ENCODE measurements at places on chromosomes 12 and 14. TPM values are rescaled to one million over a fixed set of nuclear protein-coding genes. Genes with fewer than 3 reads are reported as not detected.

GRCh38 chr14:57139173-57139572, 129.5 kb downstream of the EXOC5 start:
- no peak overlapping the region for H3K27ac ChIP-seq
- H3K4me3 ChIP-seq: no peak overlapping the region
- H3K4me1 ChIP-seq: no peaks in the 10 kb centered on the region
- H3K36me3 ChIP-seq: no peaks in the 10 kb centered on the region

The SP7 gene
- total RNA-seq: not detected

DNA sequence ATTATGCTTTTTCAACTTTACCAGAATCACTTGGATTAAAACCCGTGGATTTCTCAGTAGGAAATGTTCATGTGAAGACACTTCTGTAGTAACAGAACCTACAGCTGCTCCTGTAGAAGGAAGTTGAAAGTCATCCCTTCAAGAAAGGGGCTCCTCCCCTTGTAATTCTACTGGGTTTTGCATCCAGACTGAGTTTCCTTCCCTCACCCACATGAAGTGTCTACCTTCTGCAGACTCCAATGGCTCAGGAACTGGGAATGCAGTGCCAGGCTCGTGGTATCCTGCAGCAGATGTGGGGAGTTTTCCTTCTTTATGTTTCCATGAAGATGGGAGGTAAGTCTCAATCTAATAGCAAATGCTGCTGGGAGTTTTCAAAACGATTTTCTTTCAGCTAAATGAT, 7.9 kb upstream of the OR10G2 start:
- no peak overlapping the region for H3K27ac ChIP-seq
- DNase-seq: no peak
- H3K36me3 ChIP-seq: no peaks in the 10 kb centered on the region
- H3K4me1 ChIP-seq: no peaks in the 10 kb centered on the region
- H3K27me3 ChIP-seq: no peaks in the 10 kb centered on the region
- H3K4me3 ChIP-seq: no peak overlapping the region

GRCh38 chr14:21933681-21934080, 260.1 kb upstream of the OR4E1 start:
- H3K4me1 ChIP-seq: no peaks in the 10 kb centered on the region
- H3K27me3 ChIP-seq: no peaks in the 10 kb centered on the region
- no peak for DNase-seq
- H3K4me3 ChIP-seq: no peak overlapping the region

GRCh38 chr14:49614196-49614595, 6.2 kb downstream of the RPL36AL start:
- H3K4me3 ChIP-seq: no peak overlapping the region
- no peak overlapping the region for H3K27ac ChIP-seq
- DNase-seq: no peak

DNA sequence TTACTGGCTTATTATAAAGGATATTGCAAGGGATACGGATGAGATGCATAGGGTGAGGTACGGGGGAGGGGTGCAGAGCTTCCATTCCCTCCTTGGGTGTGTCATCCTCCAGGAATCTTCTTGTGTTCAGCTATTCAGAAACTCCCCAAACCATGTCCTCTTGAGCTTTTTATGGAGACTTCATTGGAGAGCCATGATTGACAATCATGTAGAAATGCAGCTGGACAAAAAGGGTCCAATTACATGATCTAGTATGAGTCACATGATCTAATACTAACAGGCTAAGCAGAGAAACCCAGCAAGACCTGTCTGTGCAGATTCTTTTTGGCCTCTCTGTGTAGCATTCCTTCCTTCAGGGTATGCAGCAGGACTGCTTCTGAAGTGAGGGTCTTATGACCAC, 23.9 kb upstream of the FLVCR2 start:
- H3K36me3 ChIP-seq: no peaks in the 10 kb centered on the region
- H3K4me3 ChIP-seq: no peak overlapping the region
- no peaks in the 10 kb centered on the region for H3K27me3 ChIP-seq
- DNase-seq: no peak

DNA sequence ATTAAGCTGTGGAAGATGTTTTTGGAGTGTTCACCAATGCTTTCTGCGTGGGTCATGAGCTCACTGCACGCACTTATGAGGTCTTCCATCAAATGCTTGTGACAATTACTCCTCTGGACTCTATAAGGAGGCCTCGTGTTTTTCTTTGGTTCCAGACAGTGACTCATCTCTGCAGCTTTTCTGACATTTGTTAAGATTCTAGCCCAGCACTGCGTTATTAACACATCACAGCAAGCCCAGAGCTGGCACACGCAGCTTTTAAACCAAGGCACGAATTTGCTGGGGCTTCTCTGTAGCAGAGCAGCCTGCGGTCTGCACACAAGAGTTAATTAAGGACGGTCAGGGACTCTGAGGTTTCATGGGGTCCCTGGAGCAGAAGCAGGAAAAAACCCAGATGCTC, 16.9 kb downstream of the MEG3 start:
- no peak overlapping the region for H3K27ac ChIP-seq
- H3K4me3 ChIP-seq: no peak overlapping the region
- H3K4me1 ChIP-seq: no peaks in the 10 kb centered on the region

GRCh38 chr12:86283620-86284019, 27.4 kb upstream of the MGAT4C start:
- no peaks in the 10 kb centered on the region for H3K27me3 ChIP-seq
- H3K36me3 ChIP-seq: no peaks in the 10 kb centered on the region
- no peak overlapping the region for H3K27ac ChIP-seq
- DNase-seq: no peak
- no peaks in the 10 kb centered on the region for H3K4me1 ChIP-seq
- no peak overlapping the region for H3K4me3 ChIP-seq

DNA sequence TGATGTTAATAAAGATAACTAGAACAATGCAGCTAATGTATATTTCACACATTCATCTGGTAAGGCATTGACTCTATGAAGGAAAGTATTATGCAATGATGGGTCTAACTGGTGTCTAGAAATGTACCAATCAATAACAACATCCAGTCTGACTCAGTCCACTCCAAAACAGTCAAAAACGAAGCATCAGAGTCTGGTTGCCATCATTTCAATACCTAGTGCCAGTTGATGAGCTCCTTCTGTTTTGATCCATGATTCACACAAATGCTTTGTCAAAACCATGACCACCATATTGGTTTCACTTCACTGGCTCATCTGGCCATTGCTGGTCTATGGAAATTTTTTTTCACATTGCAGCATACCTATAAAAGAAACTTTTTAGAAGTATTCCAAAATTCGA, 747.2 kb upstream of the TMEM132C start:
- no peak for DNase-seq
- H3K36me3 ChIP-seq: no peaks in the 10 kb centered on the region
- H3K27me3 ChIP-seq: no peaks in the 10 kb centered on the region
- no peak overlapping the region for H3K27ac ChIP-seq

DNA sequence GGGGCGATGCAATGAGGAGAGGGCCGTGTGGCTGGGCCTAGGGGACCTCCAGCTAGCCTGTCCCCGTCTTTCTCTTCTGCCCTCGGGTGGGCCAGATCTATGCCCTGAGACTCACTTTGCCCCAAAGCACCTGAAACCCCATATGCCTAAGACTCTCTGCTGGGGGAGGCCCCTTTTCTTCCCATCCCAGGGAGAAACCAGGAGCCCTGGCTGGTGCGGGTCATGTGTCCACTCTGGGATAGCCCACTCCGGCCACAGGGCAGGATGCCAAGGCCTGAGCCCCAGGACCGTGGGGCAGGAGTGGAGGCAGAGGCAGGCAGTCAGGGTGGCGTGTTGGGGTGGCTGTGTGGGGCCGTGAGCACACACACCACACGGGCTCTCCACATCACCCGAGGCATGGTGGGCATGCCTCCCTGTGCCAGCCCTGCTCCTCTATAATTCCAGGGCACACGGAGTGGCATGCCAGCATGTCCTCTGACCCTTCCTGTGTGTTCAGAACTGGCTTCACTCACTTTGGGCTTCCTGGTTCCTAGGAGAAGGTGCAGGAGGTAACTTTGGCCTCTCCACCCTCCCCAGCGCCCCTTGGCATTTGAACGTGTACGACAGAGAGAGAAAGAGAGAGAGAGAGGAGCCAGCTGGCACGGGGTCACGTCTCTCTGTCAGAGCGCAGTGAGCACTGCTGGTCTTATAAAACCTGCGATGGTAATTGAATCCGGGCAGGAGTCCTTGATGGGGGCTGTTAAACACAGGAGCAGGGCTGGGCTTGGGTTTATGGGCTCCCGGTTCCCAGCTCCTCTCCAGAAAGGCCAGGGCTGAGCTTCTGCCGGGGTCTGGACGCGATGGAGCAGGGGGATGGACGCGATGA, 144.2 kb downstream of the KIF26A start:
- no peaks in the 10 kb centered on the region for H3K36me3 ChIP-seq
- DNase-seq: no peak
- no peaks in the 10 kb centered on the region for H3K4me1 ChIP-seq
- H3K4me3 ChIP-seq: no peak overlapping the region
- no peak overlapping the region for H3K27ac ChIP-seq

- H3K4me1 ChIP-seq: no peaks in the 10 kb centered on the region
- H3K36me3 ChIP-seq: no peaks in the 10 kb centered on the region
- no peak overlapping the region for H3K27ac ChIP-seq
- no peaks in the 10 kb centered on the region for H3K27me3 ChIP-seq
- no peak for DNase-seq
These were observed 494.3 kb downstream of the CCER1 start for GRCh38 chr12:90460681-90461080.

The KRT2 gene
- not detected for total RNA-seq

DNA sequence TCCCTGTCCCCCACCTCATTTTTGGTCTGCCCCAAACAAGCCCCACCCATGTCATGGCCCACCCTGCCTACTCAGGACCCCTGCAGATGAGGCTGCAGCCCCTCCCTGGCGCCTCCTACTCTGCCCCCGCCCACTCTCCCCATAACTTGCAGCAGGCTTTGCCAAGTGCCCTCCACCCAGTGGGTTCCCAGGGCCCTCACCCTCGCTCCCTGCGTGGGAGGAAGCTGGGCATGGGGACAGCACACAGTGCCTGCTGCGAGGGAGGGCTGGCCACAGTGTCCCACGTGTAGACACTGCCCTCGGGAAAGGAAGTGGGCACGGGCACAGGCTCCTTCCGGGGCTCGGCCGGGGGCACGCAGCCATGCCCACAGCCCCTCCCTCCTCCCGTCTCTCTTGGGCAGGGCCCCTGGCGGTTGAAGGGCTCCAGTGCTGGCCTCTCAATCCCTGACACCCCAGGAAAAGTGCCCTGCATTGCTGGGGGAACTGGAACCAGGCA, 9.4 kb downstream of the AKT1 start:
- no peak overlapping the region for H3K4me3 ChIP-seq
- no peaks in the 10 kb centered on the region for H3K27me3 ChIP-seq
- no peaks in the 10 kb centered on the region for H3K4me1 ChIP-seq
- no peak overlapping the region for H3K27ac ChIP-seq

The TRPV4 gene
- total RNA-seq: not detected

DNA sequence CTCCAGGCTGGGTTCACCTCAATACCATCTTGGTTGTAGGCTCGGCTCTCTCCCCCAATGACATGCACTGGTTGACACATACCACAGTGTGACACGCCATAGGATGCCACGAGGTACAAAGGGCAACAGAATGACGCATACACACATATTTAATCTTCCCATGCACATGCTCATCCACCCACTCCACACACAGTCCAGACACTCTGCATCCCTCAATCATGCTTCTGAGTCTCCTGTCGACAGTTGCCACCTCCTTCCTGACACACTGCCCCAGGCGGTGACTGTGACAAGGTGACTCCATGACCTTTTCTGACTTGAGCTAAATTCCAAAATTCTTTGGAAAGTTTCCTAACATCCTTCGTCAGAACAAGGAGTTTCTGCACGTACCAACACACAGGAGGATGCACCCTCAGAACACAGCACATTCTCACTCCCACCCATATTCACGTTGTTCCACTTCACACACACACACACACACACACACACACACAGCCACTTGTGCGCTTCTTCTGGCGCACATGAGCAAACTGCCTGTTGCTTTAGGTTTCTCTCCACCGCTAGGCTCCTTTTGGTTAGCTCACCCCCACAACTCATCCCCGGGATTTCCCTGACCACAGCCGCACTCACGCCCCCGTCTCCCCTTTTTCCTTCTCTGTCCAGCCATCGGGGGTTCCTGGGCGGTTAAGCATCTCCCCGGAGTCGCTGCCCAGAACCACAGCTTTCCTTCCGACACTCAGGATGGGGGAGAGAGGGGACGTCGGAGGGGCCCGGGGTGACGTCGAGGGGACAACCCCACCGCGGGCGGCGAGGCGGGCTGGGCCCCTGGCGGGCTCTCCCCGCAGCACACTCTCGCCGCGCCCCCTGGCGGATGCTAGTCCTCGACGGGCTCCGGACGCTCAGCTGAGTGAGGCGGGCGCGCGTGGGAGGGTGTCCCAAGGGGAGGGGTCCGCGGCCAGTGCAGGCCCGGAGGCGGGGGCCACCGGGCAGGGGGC, 536 bp upstream of the WNT1 start:
- DNase-seq: no peak
- no peaks in the 10 kb centered on the region for H3K36me3 ChIP-seq
- H3K27me3 ChIP-seq: peaks cover 94% of the 10 kb centered on the region

DNA sequence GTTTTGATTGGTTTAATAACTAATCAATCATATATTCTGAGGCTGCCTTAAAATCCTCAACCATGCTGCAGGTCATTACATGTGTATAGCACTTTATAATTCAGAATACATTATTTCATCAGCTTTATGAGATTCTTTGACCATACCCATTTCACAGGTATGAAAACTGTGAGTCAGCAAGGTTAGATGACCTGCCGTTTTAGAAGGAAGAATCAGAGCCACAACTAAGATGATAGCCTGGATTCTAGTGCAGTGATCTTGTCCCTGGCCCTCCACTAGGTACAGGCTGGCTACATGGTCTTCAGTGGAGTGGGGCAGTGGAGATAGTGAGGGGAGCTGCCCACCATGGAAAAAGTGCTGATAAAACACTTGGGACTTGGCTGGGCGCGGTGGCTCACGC, 154.4 kb upstream of the MAX start:
- no peak overlapping the region for H3K4me3 ChIP-seq
- H3K27me3 ChIP-seq: no peaks in the 10 kb centered on the region
- no peak for DNase-seq
- no peak overlapping the region for H3K27ac ChIP-seq

GRCh38 chr12:27616356-27617142, 79.7 kb upstream of the REP15 start:
- peaks cover 10% of the 10 kb centered on the region for H3K4me1 ChIP-seq
- no peaks in the 10 kb centered on the region for H3K27me3 ChIP-seq
- H3K27ac ChIP-seq: no peak overlapping the region
- no peaks in the 10 kb centered on the region for H3K36me3 ChIP-seq
- no peak for DNase-seq

DNA sequence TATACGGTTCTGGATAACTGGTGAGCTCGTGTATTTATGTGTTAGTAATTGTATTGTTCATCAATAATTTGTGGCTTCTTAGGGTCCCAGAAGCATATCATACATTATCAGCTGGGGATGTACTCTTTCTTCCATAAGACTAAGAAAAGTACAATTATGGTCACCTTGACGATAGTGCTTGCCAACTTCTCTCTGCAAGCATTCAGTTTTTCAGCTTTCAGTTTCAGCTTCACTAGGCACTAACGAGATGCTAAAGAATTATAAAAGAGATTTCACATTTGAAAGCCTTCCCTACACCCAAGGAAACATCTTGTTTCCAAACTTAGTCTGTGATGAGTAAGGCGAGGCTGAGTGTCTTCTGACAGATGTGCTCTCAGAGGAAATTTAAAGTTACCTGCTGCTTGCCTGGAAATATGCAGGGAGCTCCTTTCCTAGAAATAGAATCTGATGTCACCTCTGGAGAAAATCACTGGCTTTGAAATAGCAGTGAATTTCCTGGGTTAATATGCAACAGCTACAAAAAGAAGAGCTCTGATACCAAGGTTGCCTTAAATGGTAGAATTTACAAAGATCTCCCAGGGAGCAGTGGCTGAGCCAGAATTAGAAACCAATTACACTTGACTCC, 1419.9 kb upstream of the TMEM132C start:
- no peak overlapping the region for H3K4me3 ChIP-seq
- H3K4me1 ChIP-seq: no peaks in the 10 kb centered on the region
- no peaks in the 10 kb centered on the region for H3K27me3 ChIP-seq
- no peak overlapping the region for H3K27ac ChIP-seq

Measured in gastrocnemius medialis (tissue), 4 donors.